PC-9 (cell line): ENCODE measurements at places on chromosomes 13 and 19. TPM values are rescaled to one million over a fixed set of nuclear protein-coding genes. Genes with fewer than 3 reads are reported as not detected.

The MEDAG gene
- total RNA-seq, result not detected in 2 replicates

The WDR88 gene
- total RNA-seq, result 0.59 TPM in 1 of 2 replicates, not detected in the other

The OR7C1 gene
- total RNA-seq, result not detected in 2 replicates

The LSM7 gene
- total RNA-seq, result 80.2 and 83.4 TPM in 2 replicates

The SLC10A2 gene
- not detected in 2 replicates for total RNA-seq

The SYDE1 gene
- total RNA-seq, result 2.7 and 4.1 TPM in 2 replicates
